GM12878 (cell line): ENCODE measurements at places on chromosomes 16 and 17. TPM values are rescaled to one million over a fixed set of nuclear protein-coding genes. Genes with fewer than 3 reads are reported as not detected.

Gene DHRS7C
- total RNA-seq: not detected in 2 replicates

Gene TAF15
- 202 and 205 TPM in 2 replicates for total RNA-seq

Gene RNPS1
- 246 and 258 TPM in 2 replicates for total RNA-seq

Gene RPS2
- total RNA-seq: 6,096 and 6,247 TPM in 2 replicates

Gene SLC5A10
- total RNA-seq: not detected in 2 replicates

Gene FBXO39
- total RNA-seq: not detected in 2 replicates

Gene DNAJA2
- 71.8 and 74.1 TPM in 2 replicates for total RNA-seq

Gene CD300LB
- 0.08 and 0.23 TPM in 2 replicates for total RNA-seq

Gene TCF25
- 110 and 130 TPM in 2 replicates for total RNA-seq

Gene HCRT
- 0.41 TPM in 1 of 2 replicates, not detected in the other for total RNA-seq

Gene ZNF19
- total RNA-seq: 2.1 and 2.3 TPM in 2 replicates

Gene ITGB4
- 1.6 and 1.9 TPM in 2 replicates for total RNA-seq

Gene CMTM4
- 0.21 and 0.53 TPM in 2 replicates for total RNA-seq

Gene NUTF2
- total RNA-seq: 128 and 130 TPM in 2 replicates

Gene TBX6
- total RNA-seq: 0.54 and 1.0 TPM in 2 replicates

Gene ATAD5
- 16.0 and 18.0 TPM in 2 replicates for total RNA-seq

Gene JUP
- total RNA-seq: 31.7 and 36.3 TPM in 2 replicates

Gene GFOD2
- 15.5 and 16.1 TPM in 2 replicates for total RNA-seq

Gene RAP1GAP2
- 0.95 and 0.98 TPM in 2 replicates for total RNA-seq

Gene KRTAP4-6
- not detected in 2 replicates for total RNA-seq

Gene ANKS4B
- total RNA-seq: 0.08 TPM in 1 of 2 replicates, not detected in the other

Gene DEXI
- 22.7 and 24.2 TPM in 2 replicates for total RNA-seq

Gene BRD7
- total RNA-seq: 65.2 and 67.4 TPM in 2 replicates

Gene CCL16
- total RNA-seq: not detected in 2 replicates

Gene KRT35
- not detected in 2 replicates for total RNA-seq

Gene KRT36
- not detected in 2 replicates for total RNA-seq
